ENCODE measurements at places on chromosomes 16 and 17. TPM values are rescaled to one million over a fixed set of nuclear protein-coding genes. Genes with fewer than 3 reads are reported as not detected.
A peak's percentile ranks its signal among the peaks of the same experiment; 100 is the strongest.

The PPP1R1B gene
- total RNA-seq = 0.39 TPM

The KRT24 gene
- total RNA-seq = not detected

- no peaks in the 10 kb centered on the region for H3K4me1 ChIP-seq
- no peak for DNase-seq
- peaks cover 11% of the 10 kb centered on the region for H3K27me3 ChIP-seq
- no peak overlapping the region for H3K4me3 ChIP-seq
Observed at GRCh38 chr16:27392671-27393070, 9.3 kb upstream of the IL21R start.

DNA sequence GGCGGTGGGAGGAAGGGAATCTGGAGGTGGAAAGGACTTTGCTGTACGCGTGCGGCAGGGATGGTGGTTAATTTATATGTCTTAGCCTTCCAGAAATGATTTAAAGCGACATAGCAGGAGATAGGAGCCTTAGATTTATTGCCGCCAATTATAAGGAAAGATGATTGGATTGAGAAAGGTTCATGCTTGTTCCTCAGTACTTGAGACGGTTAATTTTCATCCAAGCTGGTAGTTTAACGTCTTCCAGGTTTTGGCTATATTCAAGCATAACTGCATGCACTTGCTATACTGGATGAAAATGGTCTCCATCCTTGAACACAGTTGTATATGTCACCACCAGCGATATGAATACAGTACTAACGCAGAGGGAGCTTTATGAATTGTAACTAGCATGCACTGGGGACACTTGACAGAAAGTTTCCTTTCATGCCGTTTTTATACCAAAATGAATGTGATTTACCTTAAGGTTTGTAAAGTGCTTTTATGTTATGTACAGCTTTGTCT lies 610 bp upstream of the PEX12 start:
- peak overlapping the region; percentile 66 for H3K4me3 ChIP-seq
- peaks cover 4% of the 10 kb centered on the region for H3K36me3 ChIP-seq
- no peaks in the 10 kb centered on the region for H3K27me3 ChIP-seq
- no peak for DNase-seq
- H3K27ac ChIP-seq = peak overlapping the region; percentile 73

The ERBB2 gene
- total RNA-seq = 64.0 TPM

DNA sequence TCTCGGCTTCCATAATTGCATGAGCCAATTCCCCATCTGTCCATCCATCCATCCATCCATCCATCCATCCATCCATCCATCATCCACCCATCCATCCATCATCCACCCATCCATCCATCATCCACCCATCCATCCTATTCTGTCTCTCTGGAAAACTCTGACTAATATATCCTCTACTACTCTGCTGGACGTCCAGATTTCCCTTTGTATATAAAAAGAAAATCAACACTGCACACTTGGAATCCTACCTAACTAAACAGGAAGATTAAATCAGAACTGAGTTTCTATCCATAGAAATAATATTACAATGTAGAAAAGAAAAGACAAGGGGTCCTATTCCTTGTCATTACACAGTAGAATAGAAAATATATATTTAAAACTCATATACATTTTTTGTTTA lies 150.3 kb upstream of the CORO6 start:
- DNase-seq = no peak
- no peaks in the 10 kb centered on the region for H3K4me1 ChIP-seq
- H3K27me3 ChIP-seq = no peaks in the 10 kb centered on the region
- no peaks in the 10 kb centered on the region for H3K36me3 ChIP-seq

GRCh38 chr17:49259663-49260010 lies 29.1 kb upstream of the PHOSPHO1 start:
- peak overlapping the region; percentile 58 for H3K27ac ChIP-seq
- H3K36me3 ChIP-seq = no peaks in the 10 kb centered on the region

GRCh38 chr17:42598905-42599304 lies 10.3 kb downstream of the RETREG3 start:
- DNase-seq = no peak
- no peaks in the 10 kb centered on the region for H3K36me3 ChIP-seq
- H3K4me3 ChIP-seq = no peak overlapping the region
- no peak overlapping the region for H3K27ac ChIP-seq

The EEF2K gene
- 20.9 TPM for total RNA-seq

The OTOA gene
- total RNA-seq = not detected

DNA sequence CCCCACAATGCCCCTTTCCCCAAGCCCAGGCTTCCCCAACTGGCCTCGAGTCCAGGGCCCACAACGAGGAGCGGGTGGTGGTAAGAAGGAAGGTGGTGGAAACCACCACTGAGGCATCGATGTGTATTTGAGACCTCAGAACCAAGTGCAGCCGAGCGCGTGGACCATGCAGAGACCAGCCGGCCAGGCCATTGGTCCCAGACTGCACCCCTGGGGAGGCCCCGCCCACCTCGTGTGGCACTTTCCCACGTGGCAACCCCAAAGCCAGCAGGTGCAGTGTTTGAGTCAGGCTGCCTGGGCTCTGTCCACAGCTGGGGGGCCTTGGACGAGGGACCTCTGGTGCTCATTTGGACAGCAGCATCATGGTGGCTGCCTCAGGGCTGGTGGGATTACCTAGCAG lies 28.1 kb upstream of the BAHCC1 start:
- H3K4me1 ChIP-seq = peaks cover 19% of the 10 kb centered on the region
- peaks cover 22% of the 10 kb centered on the region for H3K27me3 ChIP-seq
- H3K36me3 ChIP-seq = no peaks in the 10 kb centered on the region
- H3K27ac ChIP-seq = no peak overlapping the region
- DNase-seq = no peak
- no peak overlapping the region for H3K4me3 ChIP-seq

DNA sequence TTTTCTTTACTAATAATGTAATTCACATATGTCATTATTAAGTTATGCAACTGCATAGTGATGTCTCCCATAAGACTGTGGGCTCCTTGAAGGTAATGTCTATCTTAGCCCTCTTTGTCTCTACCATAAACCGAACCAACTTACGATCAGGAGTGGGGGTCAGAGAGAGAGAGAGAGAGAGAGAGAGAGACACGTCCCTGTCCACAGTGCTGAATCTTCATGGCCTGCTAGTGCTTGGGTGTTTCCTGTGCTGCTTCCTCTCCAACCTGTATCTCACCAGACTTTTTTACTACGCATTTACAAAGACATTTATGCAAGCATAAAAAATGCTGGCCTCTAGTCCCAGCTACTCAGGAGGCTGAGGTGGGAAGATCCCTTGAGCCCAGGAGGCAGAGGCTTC lies 52.2 kb upstream of the HAPSTR1 start:
- H3K27me3 ChIP-seq = no peaks in the 10 kb centered on the region
- no peak overlapping the region for H3K4me3 ChIP-seq
- H3K36me3 ChIP-seq = no peaks in the 10 kb centered on the region
- peaks cover 13% of the 10 kb centered on the region for H3K4me1 ChIP-seq
- H3K27ac ChIP-seq = no peak overlapping the region

DNA sequence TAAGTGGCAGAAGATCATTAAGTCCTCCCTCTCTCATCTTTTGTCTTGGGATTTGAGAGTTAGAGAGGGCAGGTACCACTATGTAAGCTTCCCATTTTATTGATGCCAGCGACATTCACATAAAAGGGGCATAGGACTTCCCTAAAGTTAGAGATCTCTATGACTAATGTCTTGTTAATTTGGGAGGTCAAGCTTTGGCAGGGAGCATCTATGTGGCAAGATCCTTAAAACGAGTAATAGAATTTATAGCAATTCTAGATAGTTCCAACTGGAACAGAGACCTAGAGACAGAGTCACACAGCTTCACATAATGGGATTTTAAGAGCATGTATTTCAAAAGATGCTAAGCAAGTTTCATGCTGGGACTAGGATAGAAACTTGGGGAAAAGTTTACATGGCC lies 308.0 kb downstream of the MAP2K6 start:
- no peaks in the 10 kb centered on the region for H3K4me1 ChIP-seq
- no peak for DNase-seq
- no peak overlapping the region for H3K4me3 ChIP-seq
- H3K27me3 ChIP-seq = no peaks in the 10 kb centered on the region
- no peak overlapping the region for H3K27ac ChIP-seq
- no peaks in the 10 kb centered on the region for H3K36me3 ChIP-seq

DNA sequence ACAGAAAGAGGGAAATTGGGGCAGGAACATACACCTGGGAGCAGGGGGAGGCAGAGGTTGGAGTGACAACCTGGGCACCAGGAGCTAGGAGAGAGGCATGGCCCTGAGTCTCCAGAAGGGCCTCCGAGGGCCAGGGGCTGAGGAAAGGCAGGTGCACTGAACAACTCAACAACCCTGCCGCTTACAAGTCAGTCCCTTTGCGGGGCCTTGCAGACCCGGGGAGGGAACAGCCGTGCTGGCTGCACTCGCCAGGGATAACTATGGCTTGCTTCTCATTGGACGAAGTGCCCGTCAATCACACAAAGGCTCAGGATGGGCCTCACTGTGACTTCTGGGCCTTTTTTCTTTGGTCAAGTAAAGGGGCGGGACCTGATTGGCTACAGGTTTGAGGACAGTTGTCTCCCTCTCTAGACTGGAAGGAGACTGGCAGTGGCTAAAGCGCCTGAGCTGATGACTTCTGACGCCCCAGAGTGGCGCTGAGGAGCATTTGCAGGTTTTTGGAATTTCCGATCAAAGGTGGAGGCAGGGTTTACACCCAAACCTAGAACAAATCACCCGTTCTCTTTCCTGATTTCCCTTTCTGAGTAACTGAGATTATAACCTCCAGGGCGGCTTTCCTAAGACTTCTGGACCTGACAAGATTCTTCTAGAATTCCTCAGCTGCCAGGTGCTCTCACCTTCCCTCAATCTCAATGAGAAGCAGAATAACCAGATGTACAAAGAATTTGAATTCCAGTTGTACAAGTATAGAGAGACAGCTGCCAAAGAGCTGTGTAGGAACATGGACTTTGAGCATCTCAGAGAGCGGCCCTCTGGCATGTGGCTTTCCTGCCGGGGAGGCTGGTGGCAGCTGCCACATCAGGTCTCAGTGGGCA lies 27.6 kb upstream of the ST6GALNAC2 start:
- H3K27ac ChIP-seq = no peak overlapping the region
- no peak for DNase-seq
- no peaks in the 10 kb centered on the region for H3K36me3 ChIP-seq

GRCh38 chr16:87464691-87465300 lies 28.0 kb downstream of the ZCCHC14 start:
- no peaks in the 10 kb centered on the region for H3K27me3 ChIP-seq
- peak overlapping the region; percentile 90 for H3K27ac ChIP-seq
- peaks cover 34% of the 10 kb centered on the region for H3K4me1 ChIP-seq
- no peaks in the 10 kb centered on the region for H3K36me3 ChIP-seq

- no peak overlapping the region for H3K4me3 ChIP-seq
- H3K4me1 ChIP-seq = no peaks in the 10 kb centered on the region
- H3K27me3 ChIP-seq = no peaks in the 10 kb centered on the region
- no peaks in the 10 kb centered on the region for H3K36me3 ChIP-seq
- no peak for DNase-seq
Observed at GRCh38 chr16:68364561-68364998, 53.8 kb downstream of the PRMT7 start.

- no peaks in the 10 kb centered on the region for H3K4me1 ChIP-seq
- no peak overlapping the region for H3K27ac ChIP-seq
- H3K4me3 ChIP-seq = no peak overlapping the region
Observed at GRCh38 chr16:25707982-25708583, 16.3 kb downstream of the HS3ST4 start.
